ENCODE measurements at places on chromosomes 12 and 14.

- DNase-seq: no peak
These were observed 21.4 kb downstream of the SYNE2 start for GRCh38 chr14:63874223-63874622.

GRCh38 chr12:13471471-13471870 lies 274.9 kb downstream of the EMP1 start:
- no peak for DNase-seq

DNA sequence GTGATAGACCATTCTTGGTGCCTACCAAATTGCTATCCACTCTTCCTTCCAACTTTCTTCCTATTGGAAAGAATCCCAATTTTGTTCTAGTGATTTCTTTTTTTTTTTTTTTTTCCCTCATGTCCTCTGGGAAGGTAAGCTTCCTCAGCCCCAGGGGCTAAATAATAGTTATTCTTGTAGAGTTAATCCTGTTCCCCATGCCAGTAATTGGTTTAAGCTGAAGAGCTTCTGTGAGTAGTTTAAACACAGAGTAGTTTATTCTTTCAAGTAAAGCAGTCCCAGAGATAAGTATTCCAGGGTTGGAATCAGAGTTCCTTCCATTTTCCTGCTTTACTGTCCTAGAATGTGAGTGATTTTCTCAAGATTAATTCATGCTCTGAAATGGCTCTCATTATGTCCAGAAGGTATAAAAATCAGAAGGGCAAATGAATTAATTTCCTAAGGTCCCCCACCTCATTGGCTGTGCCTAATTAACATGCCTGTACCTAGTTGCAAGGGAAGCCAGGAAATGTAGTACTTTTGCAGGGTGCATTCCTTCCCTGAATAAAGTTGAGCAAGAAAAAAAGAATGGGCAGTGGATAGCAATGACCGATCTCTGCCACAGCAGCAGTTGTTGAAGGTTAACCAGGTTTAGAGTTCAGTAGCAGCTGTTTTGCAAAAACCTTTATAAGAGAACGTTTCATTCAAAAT lies 97.8 kb downstream of the PLEKHA5 start:
- no peak for DNase-seq

- no peak for DNase-seq
These were observed 474.7 kb downstream of the NPAS3 start for GRCh38 chr14:33413381-33413780.

DNA sequence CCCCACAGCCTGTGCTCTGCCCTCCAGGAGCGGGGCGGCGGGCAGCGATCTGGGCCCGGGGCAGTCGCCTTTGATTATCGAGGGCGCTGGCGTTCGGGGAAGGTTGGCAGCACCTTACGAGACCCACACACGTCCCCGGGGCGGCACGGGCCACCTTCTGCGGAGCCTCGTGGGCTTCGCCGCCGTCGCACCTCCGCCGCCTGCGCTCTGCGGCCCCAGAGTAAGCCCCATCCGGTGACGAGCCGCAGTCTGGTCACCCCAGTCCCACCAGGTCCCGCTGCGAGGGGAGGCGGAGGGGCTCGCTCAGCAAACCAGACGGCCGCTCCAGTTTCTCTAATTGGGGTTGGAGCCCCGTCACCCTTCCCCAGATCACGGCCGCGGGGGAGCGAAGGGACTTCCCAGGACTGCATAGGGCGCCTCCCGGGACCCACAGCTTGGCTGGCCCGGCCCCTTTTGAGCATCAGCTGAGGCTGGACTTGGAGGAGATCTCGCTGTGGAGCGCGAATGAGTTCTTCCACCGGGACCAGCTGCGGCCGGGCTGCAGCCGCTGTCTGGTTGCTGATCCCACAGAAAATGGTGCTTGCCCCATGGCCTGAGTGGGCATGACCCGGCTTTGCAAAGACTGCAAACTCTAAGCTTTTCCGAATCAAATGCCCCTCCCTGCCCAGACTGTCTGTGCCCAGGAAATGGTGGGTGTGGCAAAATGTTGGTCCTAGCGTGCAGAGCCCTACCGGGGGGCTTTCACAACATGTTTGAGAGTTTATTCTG lies 560 bp downstream of the LGALS3 start:
- peak; percentile 52 for DNase-seq

DNA sequence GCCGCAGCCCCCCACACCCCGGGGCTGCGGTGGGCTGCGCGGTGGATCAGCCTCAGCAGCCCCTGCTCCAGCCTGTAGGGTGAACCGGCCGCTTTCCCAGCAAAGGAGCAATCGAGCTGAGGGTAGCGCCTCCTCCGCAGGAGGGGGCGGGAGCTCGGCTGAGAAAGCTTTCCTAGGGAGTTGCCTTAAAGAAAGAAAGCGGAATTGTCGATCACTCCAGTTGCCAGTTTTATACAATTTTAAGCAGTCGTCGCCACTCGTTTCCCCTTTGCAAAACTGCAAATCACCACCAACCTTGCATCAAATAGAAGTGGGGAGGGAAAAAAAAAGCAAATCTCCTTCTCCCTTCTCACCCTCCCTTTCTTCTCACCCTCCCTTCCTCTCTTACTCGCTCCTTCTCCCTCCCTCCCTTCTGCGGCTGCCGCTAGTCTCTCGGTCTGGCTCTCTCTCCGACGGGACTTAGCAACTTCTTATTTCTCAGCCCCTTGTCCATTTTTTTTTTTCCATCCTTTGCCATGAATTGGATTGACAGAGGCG lies at the start of gene PDE3A:
PDE3A (plus strand) TSS at position 424 of the 537 bp plus-strand sequence. CDS start 748 bp downstream, outside the sequence.
- peak; percentile 78 for DNase-seq

DNA sequence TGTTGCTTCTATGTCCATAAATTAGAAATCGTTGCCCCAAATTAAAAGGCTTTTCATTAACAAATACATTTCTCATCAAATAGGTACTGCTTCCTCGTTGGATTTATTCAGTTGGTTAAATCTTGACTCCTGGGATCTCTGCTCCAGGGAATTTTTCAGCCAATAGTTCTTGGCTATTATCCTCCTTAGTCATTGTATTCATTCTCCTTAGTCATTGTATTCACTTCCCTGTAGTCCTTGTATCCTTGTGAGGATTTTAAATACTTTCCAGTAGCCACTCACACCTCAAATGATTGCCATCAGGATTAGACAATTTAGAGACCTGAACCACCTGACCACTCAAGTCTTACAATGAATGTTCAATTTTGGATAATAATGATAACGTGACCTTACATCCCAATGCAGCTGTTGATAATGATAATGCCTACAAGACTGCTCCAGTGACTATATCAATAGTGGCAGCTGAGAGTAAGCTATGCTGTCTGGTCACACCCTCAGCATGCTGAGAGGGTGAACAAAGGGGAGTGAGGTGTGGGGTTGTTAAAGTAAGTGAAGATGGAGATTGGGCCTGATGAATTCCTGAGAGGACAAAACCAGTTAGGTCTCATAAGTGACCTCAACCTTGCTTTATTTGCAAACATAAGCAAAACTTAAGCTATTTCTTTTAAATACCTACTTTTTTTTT lies 193.7 kb upstream of the RTL1 start:
- no peak for DNase-seq

- no peak for DNase-seq
These were observed 515.4 kb downstream of the FUT8 start for GRCh38 chr14:65927931-65928356.

DNA sequence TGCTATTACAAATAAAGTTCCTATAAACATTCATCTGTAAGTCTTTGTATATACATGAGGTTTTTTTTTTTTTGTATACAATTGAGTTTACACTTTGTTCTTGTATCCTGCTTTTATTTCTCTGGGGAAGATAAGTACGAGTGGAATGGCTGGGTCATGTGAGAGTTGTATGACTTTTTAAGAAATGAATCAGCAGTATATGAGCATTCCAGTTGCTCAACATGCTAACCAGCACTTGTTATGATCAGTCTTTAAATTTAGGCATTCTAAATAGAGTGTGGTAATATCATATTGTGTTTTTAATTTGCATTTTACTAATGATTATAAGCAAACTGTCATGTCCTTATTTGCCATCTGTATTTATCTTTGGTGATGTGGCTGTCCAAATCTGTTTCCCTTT lies 44.7 kb upstream of the AMIGO2 start:
- DNase-seq: peak; percentile 75

GRCh38 chr12:124861492-124861891 lies 2.2 kb downstream of the SCARB1 start:
- peak; percentile 64 for DNase-seq

- DNase-seq: no peak
These were observed 25.4 kb upstream of the COL2A1 start for GRCh38 chr12:48029491-48030172.

DNA sequence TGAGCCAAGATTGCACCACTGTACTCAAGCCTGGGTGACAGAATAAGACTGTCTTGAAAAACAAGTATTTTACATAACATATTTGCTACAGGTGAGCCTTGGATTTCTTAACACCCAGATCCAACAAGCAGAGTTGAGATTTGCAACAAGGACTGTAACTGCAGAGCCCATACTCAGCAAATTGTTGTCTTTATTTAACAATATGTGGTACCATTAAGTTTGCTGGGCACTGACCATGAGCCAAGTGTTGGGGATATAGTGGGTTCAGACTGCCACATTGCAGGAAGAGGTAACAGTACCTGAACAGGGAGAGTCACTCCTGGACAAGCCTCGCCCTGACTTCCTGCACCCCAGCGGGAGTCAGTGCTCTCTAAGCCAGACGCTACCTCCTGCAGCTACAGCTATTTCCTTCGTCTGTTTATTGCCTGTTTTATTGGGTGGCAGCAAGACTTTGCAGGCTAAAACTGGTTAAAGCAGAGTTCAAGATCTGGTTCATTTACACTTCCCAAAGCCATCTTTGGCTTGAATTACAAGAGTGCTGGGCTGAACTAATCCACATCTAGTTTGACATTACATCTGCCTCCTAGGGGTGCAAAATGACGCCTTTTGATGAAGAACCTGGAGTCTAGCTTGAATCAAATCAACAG lies 12.5 kb downstream of the AHSA1 start:
- DNase-seq: no peak

DNA sequence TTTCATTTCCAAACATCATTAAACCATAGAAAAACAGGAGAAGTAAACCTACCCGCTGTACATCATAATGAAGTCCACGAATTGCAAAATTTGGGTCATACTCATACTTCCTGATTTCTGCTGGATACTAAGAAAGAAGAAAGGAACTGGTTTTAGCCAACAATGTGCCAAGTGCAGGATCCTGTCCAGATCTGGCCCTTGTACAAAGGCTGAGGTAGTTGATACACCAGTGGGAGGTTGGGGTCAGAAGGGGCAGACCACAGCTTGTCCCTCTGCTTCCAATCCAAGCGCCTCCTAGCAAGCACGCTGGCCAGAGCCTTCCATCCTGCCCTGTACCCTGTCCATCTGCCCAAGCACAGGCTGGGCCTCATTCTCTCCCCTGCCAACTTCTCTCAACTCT lies 34.2 kb downstream of the NT5DC3 start:
- DNase-seq: peak; percentile 78

DNA sequence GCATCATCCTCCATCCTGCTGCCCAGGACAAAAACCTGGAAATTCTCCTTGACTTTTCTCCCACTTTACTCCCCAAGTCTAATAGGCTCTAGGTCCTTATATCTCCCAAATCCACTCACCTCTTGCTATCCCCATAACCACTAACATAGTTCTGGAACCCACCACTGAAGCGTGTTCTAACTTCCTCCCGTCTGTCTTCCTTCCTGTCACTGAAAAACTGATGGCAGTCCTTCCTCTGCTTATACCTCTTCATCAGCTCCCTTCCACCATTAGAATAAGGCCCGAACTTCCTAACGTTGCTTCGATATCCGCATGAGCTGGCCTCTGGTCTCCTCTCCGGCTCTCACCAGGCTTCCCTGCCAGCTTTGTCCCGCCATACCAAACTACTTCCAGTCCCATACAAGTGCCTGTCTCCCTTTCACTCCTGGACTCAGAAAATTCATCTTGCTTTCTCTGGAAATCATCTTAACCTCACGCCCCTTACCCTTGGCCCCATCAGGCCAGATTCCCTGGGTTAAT lies 63.0 kb upstream of the BCL2L14 start:
- no peak for DNase-seq

GRCh38 chr12:130649101-130650045 lies 66.7 kb downstream of the RIMBP2 start:
- DNase-seq: no peak

DNA sequence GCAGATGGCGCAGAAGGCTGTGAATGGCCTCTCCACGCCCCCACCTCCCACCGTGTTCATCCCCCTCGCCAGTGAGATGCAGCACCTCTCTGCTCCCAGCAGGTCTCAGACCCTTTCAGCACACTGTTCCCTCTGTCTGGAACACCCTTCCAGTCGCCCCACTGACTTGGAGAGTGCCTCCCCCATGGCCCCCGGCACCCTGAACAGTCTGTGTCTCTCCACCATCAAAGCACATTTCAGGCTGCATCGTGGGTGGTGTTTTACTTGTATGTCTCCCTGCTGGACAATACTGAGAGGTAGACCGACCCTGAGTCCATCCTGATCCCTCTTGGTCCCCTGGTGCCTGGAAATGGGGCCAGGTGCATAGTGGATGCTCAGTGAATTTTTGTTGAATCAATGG lies 34.9 kb downstream of the CACNA2D4 start:
- DNase-seq: no peak

GRCh38 chr12:53224061-53224896 lies 7.7 kb downstream of the RARG start:
- DNase-seq: no peak

- no peak for DNase-seq
These were observed 4.7 kb downstream of the CLEC2D start for GRCh38 chr12:9674226-9674590.

DNA sequence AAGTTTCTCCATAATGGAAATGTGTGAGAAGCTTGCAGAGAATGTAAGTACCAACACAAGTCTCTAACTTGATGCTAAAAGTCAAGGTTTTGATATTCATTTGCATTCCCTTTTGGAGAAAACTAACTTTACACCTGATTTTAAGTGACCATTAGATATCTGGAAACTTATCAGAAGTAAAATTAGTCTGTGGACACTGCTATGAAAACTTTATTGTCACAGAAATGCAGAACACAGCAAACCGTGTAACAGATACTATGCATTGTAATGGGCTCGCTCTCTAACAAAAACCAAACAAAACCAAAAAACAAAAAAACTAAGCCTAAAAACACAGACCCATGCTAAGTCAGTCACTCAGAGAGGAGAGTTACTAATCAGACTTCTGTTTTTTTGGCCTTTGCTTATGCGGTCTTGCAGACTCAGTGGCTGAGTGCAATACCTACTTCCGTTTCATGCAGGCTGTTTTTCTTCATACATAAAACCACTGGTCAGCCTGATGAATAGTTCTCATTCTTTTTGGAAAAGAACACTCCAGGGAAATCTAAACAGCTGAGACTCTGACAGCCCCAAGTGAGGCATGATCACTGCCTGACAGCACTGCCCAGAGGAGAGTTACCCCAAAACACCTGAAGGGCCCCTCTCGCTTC lies 35.7 kb downstream of the NRDE2 start:
- no peak for DNase-seq

DNA sequence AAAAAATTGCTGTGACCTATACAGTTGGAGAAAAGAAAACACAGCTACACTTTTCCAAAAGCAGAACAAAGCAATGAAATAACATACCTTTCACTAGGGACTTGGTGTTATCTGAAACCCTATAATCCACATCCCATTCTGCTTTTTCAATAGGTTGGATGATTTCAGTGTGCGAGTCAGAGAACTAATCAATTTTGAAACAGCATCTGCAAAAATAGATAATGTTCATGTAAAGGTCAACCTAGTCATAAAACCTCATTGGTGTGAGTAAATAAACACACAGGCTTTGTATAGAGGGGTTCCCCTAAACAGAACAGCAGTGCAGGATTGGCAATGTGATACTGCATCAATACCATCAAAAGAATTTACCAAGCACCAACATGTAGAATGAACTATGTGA lies 173.0 kb upstream of the G2E3 start:
- DNase-seq: no peak

GRCh38 chr14:55386037-55386808 lies 25.4 kb downstream of the ATG14 start:
- no peak for DNase-seq

GRCh38 chr12:113850309-113851056 lies 115.6 kb downstream of the RBM19 start:
- peak; percentile 4 for DNase-seq

GRCh38 chr14:92969871-92970270 lies 46.9 kb downstream of the CHGA start:
- DNase-seq: no peak
